ENCODE measurements at places on chromosomes 6 and 20.

- no peak for DNase-seq
These were observed 29.1 kb downstream of the HLA-DRB5 start for GRCh38 chr6:32501016-32501415.

DNA sequence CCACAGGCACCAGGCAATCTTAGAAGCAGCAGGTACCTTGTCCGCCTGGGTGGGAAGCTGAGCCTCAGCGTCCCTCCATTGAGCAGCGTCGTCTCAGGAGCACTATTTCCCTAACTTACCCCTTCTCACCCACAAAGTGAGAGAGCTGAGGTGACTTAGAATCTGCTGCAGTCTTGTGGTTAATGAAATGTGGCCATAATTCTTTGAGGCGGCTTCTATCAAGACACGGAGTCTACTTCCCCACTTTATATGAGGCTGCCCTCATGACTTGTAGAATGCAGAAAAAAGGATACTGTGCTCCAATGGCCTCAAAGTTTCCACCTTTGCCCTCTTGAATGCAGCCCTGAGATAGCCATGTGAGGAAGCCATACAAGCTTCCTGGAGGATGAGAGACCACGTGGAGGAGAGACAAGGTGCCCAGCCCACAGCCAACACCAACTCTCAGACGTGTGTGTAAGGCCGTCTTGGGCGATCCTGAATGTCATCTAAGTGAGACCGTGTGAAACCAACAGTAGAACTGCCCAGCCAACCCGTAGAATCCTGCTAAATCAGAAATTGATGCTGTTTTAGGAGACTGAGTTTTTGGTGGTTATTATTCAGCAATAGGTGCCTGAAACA is 9.1 kb upstream of the TAGAP start:
- peak; percentile 75 for DNase-seq

DNA sequence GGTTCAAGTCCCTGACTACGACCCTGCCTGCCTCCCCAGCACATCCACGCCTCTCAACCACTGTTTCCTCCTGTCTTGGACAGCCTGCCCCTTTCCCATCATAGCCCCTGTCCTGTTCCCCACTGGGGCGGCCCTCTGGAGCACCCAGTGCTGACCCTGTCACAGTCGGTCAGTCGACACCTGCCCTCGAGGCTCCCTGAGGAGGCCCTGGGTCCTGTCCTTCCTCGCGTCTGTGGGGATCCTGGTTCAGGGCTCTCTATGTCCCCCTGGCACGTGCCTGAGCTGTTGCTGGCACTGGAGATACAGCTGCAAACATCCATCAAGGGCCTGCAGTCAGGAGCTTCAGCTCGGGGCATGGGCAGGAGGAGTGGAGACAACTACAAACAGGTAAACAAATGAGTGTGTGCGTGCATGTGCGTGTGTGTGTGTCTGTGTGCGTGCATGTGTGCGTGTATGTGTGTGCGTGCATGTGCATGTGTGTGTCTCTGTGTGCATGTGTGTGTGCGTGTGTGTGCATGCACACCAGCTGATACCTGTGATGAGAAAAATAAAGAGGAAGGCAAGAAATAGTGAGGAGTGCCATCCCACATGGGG is 132.8 kb downstream of the PHACTR3 start:
- DNase-seq: no peak

- DNase-seq: no peak
These were observed 42.8 kb upstream of the GLP1R start for GRCh38 chr6:39005774-39006173.

DNA sequence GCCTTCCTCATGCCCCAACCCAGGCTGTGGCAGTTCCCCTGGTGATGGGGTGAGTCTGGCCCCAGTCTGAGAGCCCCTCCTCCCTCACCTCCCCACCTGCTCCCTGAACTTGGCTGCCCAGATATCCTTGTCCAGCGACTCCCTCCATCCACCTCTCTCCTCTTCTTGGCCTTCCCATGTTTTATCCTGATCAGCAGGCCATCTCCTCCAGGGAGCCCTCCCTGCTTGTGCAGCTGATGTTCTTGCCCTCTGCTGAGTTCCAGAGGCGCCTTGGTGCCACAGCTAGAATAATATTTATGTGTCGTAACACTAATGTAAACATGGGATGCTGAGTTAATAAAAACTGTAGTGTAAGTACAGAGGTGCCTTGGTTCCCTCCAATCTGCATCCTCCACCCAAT is 10.4 kb upstream of the IP6K3 start:
- DNase-seq: no peak

DNA sequence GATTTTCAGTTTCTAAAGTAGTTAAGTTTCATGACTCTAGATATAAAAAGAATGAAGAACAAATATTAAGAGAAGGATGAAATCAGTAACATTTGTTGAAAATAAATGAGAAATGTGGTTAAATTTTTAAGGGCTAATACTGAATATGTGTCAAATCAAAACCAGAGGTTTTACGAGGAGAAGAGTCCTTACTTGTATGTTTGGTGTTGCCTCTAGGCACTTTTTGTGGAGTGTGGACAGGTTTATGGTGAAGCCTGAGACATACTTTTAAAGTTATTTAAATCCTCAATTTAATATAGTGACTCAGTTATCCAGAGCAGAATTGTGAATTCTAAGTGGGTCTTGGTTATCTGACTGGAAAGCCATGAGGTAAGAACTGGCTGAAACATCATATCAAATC is 68.7 kb downstream of the COL19A1 start:
- DNase-seq: no peak

GRCh38 chr20:47610945-47611250 is 109.2 kb downstream of the NCOA3 start:
- no peak for DNase-seq

Data from NB4 (cell line).